ENCODE measurements at places on chromosomes 11 and 22.

DNA sequence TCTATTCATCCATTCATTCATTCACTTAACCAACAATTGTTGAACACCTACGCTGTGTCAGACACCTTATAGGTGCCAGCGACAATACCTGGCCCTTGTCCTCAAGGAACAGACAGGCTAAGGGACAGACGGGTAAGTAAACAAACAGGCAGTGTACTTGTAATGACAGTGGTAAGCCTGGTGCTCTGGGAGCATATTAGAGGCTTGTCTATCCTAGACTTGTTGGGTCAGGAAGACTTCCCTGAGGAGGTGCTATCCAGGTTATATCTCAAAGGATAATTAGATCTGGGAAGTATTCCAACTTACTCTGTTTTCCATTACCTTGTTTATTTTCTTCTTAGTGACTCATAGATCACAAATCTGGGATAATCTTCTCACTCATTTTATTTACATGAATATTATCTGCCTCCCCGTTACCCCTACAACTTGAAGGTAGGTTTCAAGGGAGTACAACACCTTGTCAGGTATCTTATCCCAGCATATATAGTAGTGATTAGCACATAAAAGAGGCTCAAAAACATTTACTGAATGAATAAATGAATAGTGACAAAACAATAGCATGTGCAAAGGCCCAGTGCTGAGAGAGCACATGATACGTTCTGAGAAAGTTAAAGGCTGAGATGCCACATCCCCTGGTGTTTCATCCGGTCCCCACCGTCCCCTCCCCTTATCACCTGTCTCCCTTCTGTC lies 75.3 kb upstream of the NCAM1 start:
- no peak for DNase-seq

GRCh38 chr11:63670433-63671321 lies 499 bp downstream of the ATL3 start:
- DNase-seq, result peak; percentile 36

- no peak for DNase-seq
These were observed 38.3 kb downstream of the NCAM1 start for GRCh38 chr11:112999520-112999919.

GRCh38 chr22:46149512-46150033 lies 753 bp upstream of the PPARA start:
- no peak for DNase-seq

DNA sequence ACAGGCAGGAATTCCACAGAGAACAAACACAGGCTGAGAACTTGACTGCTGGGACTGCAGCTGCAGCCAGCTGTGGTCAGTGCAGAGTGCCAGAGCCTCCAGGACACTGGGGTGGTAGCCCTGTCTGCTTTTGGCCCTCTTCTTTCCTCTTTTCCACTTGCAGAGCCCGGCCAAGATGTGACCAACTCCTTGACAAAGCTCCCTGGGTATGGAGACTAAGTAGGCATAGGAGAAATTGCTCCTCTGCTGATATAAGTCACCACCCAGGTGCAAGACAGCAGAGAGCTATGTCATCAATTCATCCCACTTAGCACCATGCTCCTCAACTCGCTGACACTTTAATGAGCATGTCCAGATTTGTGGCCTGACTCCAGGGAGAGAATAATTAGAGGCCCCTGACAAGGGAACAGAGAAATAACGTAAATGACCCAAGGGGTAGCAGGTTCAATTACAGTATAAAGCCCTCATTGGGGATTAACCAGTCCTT lies 369.4 kb upstream of the B3GAT1 start:
- DNase-seq, result no peak

- DNase-seq, result no peak
These were observed 15.4 kb downstream of the SLC3A2 start for GRCh38 chr11:62896049-62896448.

- DNase-seq, result no peak
These were observed 660.6 kb downstream of the ETS1 start for GRCh38 chr11:127926721-127927120.

DNA sequence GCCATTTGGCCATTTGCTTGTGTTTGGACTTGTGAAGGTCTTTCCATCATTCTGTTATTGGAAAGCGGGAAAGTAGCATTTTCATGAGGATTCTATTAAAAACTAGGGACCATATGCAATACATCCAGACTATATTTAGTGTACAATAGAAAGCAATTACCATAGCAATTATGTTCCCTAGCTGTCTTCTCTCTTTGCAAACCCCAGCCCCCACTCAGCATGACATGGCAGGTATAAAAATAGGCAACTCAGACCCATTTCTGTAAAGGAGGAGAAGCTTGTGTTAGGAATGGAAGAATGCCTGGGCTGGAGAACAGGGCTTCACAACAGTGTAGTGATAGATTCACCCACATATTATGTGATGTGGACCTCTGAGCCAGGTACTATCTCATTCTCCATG lies 12.4 kb downstream of the OR51B6 start:
- no peak for DNase-seq

GRCh38 chr22:39150848-39151215 lies 1.6 kb downstream of the CBX7 start:
- DNase-seq, result no peak

DNA sequence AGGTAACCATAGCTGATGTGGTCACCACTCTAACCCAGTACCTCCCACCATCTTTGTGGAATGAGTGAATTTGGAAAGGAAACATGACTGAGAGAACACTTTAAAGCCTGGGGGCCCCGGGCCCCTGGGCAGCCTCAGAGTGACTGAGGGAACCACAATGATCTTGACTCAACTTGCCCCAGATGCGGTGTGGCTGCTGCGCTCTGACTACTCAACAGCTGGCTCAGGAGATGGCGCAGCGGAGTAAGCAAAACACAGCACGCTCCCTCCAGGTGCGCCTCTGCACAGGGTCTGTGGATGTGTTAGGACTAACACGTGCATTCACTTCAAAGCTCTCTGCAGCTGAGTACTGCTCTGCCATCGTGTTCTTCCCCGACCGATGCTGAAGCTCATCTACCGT lies 5.9 kb downstream of the RNF215 start:
- no peak for DNase-seq

All from GM19239 (cell line).